ENCODE measurements at places on chromosomes 3 and 15.

DNA sequence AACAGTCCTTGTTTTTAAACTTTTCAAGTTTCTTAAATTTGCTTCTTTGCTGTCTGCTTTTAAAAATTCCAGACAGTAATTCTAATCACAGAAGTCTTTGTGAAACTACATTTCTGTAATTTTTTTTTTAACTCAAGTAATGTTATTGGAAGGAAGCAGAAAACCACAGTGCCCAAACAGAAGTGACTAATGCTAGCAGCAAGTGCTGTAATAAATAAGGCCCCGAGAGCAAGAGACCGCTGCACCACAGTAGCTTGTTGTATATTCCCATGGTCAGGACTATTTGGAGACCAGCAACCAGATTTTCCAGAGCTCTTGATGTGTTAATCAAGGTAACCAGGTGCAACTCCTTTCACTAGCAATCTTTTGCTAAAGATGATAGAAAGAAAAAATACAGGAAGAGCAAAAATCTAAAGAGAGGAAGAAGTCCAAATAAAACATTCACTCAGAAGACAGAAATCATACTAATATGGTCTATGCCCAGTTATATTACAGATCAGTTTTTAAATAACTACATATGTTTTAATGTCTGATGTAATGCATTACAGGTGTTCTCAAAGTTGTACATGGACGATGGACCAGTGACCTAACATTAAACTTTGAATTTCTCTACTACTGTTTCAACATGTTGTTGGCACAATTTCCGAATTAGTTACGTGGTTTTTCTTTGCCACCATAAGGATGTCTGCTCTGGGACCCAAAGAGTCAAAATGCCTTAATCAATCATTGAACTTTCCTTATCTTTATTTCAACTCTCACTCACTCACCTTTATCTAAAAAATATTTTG, 36.4 kb downstream of the WWTR1 start:
- no peak for DNase-seq

DNA sequence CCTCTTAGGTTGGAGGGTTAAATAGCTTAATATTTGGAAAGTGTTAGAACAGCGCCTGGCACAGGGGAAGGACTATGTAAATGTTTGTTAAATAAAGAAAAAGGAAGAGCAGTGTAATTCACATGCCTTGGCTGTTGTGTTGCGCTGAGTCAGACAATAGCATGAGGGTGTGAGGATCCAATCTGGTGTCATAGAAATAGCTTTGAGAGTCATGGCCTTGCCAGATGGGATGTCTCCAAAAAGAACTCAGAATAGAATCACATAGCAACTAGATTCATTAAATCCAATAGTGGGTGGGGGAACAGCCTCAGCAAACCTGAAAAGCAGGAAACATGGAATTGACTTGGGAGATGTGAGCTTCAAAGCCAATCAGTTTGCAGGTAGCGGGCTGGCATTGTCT, 3.9 kb upstream of the RBSN start:
- DNase-seq = no peak

- DNase-seq = no peak
Observed at GRCh38 chr3:138943724-138944653, 2.9 kb downstream of the FOXL2 start.

- no peak for DNase-seq
Observed at GRCh38 chr15:79644091-79644490, 212.0 kb downstream of the MINAR1 start.

DNA sequence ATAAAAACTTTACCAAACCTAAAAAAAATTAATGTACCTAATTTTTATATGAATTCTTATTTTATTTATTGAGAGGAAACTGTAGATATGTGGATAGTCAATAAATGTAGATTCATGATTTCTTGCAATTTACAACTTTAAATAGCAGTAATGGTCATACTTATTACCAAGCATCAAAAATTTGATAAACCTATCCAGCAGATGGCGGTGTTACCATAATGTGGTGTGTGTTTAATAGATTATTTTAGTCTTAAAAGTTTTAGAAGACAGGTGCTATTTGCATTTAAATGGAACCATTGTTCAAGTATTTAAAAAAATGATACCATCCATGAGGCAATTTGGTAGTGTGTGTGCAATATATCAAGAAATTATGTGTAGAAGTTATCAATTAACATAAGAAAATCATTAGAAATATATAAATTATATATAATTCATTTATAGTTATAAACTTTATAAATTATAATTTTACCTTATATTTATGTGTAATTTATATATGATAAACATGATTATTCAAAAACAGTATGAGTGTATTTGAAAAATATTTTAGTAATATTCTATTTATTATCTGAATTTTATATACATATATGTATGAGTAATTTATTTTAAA, 176.0 kb upstream of the BCHE start:
- DNase-seq = no peak

GRCh38 chr15:77349666-77350065, 70.2 kb downstream of the PEAK1 start:
- no peak for DNase-seq

GRCh38 chr3:101195951-101196713, 124.2 kb downstream of the IMPG2 start:
- DNase-seq = no peak

DNA sequence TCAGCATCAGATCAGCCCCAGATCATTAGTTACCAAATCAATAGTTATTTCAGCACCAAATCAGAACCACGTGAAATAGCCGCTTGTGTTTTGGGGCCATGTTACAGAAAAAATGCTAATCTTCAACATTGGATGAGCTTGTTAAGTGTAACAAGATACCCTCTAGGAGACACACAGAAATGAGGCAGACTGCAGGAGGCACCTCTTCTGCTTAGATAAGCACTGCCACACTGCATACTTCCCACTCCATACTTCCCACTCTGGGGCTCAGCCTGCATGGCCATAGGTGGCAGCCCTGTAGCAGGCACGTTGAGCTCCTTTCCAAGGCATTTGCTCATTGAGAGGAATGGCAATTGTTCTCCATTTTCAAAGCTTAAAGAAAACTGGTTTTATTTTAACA, 73.3 kb downstream of the CHCHD6 start:
- DNase-seq = no peak

GRCh38 chr15:69417581-69417980, 3.4 kb downstream of the KIF23 start:
- DNase-seq = no peak

DNA sequence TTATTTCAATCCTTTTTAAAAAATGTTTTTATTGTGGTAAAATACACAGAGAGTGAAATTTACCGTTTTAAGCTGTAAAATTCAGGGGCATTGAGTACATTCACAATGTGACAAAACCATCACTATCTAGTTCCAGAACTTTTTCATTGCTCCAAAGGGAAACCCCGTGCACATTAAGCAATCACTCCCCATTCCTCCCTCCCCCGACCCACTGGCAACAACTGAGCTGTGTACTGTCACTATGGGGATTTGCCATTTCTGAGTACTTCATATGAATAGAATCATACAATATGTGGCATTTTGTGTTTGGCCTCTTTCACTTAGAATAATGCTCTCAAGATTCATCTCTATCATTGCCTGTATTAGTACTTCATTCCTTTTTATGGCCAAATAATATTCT, 45.5 kb upstream of the BOC start:
- no peak for DNase-seq

DNA sequence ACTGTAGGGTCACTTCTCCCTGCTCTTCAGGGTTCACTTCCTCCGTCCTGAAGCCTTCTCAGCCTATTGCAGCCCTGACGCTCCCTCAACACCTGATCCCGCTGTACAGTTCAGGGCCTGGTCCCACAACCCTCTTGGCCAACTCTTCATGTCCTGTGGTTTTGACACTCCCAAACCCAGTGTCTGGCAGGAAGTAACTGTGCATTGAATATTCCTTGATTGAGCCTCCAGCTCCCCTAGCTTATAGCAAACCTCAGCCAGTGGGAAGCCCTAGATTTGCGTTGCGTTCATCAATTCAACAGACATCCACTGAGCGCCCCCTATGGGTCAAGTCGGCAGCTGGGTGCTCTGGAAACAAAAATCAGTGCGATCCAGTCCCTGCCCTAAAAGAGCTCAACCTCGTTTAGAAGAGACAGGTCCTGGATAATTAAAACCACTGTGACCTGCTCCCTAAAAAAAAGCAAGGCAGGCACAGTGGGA, 13.5 kb downstream of the UBAP1L start:
- DNase-seq = peak; percentile 34

GRCh38 chr3:97914388-97914787, 57.8 kb downstream of the RIOX2 start:
- no peak for DNase-seq

- DNase-seq = no peak
Observed at GRCh38 chr3:47010111-47010712, 30.7 kb downstream of the NBEAL2 start.

GRCh38 chr3:71564361-71564760, 19.2 kb downstream of the FOXP1 start:
- no peak for DNase-seq

DNA sequence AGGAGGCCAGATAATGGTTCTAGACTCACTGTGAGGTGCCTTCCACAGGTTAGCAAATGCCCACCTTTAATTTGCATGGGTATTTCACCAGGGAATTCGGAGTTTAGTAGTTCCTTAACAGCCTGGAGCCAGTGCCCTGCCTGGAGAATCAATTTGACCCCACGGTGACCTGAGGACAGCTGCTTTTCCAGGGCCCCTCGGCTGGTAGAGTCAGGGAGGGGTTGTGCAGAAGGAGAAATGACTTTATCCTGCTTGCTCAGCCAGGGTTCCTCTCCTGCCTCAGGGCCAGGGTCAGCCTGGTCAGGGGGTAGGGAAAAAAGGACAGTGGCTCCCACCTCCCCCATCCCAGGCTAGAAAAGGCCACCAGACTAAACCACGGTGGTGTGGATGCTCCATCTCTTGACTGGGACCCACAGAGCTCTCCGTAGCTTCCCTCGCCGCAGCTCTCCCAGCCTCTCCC, 12.0 kb downstream of the DLL4 start:
- no peak for DNase-seq

- no peak for DNase-seq
Observed at GRCh38 chr3:129341331-129342141, 62.9 kb downstream of the HMCES start.

- DNase-seq = no peak
Observed at GRCh38 chr15:79265167-79265566, 17.4 kb upstream of the ANKRD34C start.

- DNase-seq = no peak
Observed at GRCh38 chr3:27165321-27165721, 203.9 kb downstream of the NEK10 start.

- no peak for DNase-seq
Observed at GRCh38 chr3:33833408-33834095, 35.1 kb downstream of the PDCD6IP start.

GRCh38 chr3:169105561-169105960, 558.0 kb downstream of the MECOM start:
- DNase-seq = no peak

DNA sequence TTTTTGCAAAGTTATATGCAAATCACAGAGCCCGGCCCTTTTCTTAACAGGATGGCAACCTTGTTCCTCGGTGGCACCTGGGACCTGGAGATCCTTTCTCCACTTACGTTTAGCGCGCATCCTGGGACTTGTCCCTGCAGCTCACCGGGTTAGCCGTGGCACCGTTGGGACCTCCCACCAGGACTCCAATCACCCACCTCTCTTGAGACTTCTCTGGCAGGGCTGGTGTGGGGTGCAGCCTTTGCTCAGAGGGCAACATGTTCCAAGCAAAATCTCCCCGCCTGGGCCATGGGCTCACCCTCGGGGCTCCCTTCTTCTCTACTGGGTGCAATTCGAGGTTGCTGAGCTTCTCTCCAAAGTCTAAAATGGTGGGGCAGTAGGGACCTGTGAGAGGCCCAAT, 211.9 kb upstream of the UMPS start:
- no peak for DNase-seq

- no peak for DNase-seq
Observed at GRCh38 chr3:51929420-51930003, 12.2 kb downstream of the RRP9 start.

DNA sequence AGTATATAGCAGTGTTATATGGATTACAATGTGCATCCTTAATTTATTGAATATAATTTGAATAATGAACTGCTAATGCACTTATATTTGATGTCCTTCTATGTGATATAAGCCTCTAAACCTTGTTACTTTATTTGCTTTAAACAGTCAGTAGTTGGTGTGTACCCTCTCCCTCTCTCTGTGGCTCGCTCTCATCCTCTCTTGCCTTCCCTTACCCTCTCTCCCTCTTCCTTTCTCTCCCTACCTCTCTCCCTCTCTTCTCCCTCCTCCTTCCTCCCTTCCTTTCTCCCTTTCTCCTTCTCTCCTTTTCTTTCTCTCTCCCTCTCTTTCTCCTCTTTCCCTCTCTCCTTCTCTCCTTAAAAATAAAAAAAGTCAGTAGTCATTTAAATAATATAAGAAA, 28.9 kb downstream of the MGA start:
- no peak for DNase-seq

- DNase-seq = no peak
Observed at GRCh38 chr3:183536238-183536880, 19.1 kb downstream of the KLHL6 start.

GRCh38 chr15:85718981-85719380, 75.7 kb downstream of the KLHL25 start:
- DNase-seq = no peak

DNA sequence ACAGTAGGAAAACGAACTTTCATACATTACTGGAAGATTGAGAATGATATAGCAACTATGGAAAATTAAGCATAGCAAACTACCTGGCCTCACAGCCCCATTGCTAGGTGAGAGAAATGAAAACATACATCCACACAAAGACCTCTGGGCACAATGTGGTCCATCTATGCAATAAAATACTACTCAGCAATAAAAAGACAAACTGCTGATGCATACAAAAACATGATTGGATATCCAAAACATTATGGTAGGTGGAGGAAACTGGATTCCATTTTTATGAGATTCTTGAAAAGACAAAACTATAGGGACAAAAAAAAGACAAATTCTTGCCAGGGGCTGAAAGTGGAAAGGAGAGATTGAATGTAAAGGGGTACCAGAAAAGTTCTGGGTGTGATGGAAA, 308.8 kb downstream of the OCA2 start:
- DNase-seq = no peak

DNA sequence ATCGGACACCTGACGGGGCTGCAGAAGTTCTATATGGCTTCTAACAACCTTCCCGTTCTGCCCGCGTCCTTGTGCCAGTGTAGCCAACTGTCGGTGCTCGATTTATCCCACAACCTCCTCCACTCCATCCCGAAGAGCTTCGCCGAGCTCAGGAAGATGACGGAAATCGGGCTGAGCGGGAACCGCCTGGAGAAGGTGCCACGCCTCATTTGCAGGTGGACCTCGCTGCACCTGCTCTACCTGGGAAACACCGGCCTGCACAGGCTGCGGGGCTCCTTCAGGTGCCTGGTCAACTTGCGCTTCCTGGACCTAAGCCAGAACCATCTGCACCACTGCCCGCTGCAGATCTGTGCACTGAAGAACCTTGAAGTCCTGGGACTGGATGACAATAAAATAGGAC, 9.8 kb upstream of the LRRC34 start:
- no peak for DNase-seq

- DNase-seq = no peak
Observed at GRCh38 chr3:49519916-49520385, 34.3 kb upstream of the BSN start.

Measured in CD4-positive, alpha-beta T cell treated with Interferon alpha-2 for 1 hour (primary cell).